ENCODE measurements at places on chromosomes 7 and 10.

GRCh38 chr7:30800785-30801252, 29.6 kb downstream of the MINDY4 start:
- peak; percentile 74 for DNase-seq

DNA sequence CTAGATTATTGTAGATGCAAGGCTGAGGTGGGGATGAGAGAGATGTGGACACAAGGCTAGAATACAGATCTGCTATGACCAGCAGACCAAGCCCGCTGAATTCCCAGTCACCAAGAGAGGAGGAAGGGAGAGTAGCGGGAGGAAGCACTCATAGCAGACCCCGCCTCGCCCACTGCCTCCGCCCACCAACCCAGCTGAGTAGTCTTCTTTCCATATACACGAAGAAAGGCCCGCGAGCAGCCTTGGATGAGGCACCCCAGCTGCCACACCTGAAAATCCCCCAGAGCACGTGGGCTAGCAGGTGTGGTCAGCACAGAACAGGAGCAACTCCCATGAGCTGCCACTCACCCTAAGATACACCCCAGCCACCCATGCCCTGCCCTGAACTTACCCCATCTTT, 7.9 kb upstream of the H2BK1 start:
- no peak for DNase-seq

- DNase-seq, result no peak
These were observed 24.5 kb upstream of the SVIL start for GRCh38 chr10:29658984-29659965.

DNA sequence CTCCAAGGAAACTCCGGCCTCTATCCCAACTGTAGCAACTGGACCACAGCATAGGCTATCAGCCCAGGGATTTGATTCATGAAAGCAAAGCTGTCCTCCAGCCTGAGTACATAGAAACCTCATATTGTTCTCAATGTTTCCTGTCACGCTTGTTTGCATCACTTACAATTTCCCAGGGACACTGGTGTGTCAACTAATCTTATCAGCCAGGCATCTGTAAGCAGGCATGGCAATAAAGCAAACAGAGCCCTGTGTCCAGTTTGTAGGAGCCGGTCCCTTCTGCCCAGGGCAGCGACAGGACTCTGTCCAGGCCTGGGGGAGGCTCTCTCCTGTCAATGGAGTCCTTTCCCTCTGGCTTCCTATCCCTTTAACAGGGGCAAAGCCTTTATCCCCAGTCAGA, 23.0 kb upstream of the CDHR3 start:
- DNase-seq, result no peak

DNA sequence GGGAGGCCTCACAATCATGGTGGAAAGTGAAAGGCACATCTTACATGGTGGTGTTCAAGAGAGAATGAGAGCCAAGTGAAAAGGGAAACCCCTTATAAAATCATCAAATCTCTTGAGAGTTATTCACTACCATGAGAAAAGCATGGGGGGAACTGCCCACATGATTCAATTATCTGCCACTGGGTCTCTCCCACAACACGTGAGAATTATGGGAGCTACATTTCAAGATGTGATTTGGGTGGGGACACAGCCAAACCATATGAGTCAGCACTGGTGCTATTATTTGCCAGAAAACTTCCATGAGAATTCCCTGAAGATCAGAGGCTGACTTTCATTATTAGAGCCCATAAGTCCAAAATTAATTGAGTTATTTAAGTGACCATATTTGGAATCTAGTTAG, 1001.2 kb upstream of the POT1 start:
- DNase-seq, result no peak

- no peak for DNase-seq
These were observed 278.1 kb upstream of the TMEM229A start for GRCh38 chr7:124310934-124311390.

- DNase-seq, result no peak
These were observed 49.3 kb upstream of the KCNIP2 start for GRCh38 chr10:101892782-101893391.

DNA sequence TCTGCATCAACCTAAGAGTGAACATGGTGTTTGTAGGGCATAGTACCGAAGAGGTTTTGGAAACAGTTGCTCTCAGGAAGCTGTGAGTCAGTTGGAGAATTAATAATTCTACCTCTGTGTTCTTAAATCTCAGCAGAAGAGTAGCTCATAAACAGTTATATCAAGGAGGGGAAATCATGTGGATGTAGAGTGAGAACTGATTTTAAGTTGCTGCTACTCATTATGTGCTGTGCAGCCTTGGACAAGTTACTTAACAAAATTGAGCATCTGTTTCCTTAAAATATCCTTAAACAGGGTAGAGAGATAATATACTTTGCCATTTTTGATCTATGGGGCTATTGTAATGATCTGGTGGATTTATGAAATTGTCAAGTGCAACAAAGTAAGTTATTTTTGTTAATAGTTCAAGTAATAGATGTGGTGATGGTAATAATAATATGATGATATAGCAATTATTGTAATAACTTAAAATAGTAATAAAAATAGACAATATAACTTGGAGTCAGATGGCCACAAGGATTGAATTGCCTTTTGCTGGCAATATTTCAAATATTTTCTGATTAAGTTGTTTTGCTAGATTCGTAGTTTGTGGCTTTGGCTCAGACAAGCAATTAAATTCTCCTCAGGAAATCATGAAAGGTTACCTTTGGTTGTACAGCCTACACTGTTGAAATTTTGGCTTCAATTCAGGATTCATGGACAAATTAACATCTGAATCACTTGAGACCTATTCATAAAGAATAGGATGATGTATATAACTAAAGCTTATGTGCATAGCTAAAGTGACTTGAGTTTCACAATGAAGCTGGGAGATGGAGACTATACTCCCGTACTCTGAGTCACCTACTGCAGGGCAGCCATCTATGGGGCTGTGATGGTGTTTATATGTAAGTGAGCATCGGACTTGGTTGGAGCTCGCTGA, 228.5 kb downstream of the CDK14 start:
- DNase-seq, result no peak

DNA sequence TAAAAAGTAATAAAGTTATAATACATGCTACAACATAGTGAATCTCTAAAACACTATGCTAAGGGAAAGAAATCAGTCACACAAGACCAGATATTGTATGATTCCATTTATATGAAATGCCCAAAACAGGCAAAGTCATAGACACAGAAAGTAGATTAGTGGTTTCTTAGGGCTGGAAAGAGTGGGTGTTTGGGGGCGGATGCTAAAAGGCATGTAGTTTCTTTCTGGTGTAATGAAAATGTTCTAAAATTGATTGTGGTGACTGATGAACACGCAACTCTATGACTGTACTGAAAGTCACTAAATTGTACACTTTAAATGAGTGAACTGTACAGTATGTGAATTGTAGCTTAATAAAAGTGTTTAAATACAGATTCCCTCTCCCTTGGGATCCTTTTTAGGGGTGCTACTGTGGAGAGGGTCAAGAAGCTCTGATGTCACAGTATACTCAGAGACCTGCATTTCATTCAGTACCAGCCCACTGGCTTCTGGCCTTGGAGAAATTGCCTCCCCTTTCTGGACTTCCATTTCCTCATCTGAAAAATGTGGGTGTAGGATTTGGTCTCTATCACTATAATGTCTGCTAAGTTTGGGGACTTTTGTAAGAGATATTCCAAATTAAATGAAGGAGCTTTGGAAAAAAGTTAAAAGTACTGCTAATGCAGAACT, 46.4 kb downstream of the AOAH start:
- no peak for DNase-seq

DNA sequence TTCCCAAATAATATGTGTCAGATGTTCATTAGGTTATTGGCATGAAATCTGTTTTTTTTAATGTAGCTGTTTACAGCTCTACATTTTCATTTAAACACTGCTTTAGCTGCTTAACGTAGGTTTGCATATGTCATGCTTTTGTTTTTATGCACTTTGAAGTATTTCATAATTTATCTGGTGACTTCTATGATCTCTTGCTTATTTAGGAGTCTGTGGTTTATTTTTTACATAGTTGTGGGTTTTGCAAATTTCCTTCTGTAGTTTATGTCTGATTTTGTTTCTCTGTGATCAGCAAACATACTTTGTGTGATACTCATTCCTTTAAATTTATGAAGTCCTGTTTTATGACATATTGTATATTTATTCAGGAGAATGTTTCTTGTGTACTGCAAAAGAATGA, 606.5 kb upstream of the PFKP start:
- no peak for DNase-seq

DNA sequence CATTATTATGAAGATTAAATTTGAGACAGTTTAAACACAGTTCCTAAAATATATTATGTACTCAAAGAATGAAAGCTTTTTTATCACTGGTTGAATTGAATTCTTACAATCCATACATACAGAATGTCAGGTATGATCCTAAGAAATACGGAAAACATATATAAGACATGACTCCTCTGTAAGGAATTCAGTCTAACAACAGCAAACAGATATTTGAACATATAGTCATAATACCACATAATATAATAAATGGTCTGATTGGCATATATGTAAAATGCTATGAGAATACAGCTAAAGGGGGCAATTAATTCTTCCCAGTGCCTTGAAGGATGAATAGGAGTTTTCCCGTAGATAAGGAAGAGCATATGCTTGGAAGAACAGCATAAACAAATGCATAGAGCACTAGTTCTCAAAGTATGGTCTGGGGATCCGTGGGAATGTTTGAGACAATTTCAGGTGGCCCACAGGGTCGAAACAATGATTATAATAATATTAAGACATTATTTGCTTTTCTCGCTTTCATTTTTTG, 10.6 kb upstream of the ARID5B start:
- DNase-seq, result no peak

GRCh38 chr10:29850371-29850770, 209.0 kb downstream of the JCAD start:
- DNase-seq, result no peak

- DNase-seq, result no peak
These were observed 91.4 kb upstream of the MACROH2A2 start for GRCh38 chr10:69960988-69961880.

GRCh38 chr10:61448841-61449600, 4.2 kb downstream of the TMEM26 start:
- DNase-seq, result no peak

DNA sequence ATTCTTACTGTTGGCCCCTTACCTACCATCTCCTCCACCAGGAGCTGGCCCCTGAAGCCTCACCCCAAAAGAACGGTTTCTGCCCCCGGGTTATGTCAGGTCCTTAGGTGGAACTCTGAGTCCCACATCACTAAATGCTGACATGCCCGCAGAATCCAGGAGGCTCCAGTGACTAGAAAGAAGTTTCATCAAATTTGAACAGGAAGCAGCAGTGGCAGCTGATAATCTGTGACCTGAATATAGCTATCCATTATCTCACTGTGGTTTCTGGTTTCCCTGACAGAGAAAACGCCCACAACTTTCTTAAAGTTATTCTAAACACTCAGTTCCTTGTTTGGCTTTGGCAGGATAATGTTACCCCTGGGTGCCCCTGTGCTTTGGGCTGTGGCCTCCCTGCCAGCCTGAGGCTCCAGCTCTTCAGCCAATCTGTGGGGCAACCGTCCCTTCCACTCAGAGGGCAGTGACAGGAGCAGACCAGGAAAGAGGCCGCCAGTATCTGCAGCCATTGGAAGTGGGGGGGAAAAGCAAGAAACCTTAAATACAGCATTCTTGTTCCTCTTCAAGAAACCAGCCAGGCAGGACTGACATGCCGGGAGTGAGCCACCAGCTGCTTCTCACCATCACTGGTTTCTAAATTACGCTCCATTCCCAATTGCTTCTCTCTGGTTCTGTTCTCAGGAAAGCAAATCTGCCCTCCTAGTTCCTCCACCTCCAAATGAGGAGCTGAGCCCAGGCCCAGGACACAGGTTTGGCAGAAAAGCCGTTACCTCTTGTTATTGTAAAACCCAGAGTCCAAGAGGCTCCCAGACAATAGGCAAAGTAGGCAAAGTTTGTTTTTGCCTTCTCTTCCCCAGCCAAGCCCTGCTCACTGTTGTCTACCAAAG, 41.2 kb upstream of the VCL start:
- DNase-seq, result no peak

DNA sequence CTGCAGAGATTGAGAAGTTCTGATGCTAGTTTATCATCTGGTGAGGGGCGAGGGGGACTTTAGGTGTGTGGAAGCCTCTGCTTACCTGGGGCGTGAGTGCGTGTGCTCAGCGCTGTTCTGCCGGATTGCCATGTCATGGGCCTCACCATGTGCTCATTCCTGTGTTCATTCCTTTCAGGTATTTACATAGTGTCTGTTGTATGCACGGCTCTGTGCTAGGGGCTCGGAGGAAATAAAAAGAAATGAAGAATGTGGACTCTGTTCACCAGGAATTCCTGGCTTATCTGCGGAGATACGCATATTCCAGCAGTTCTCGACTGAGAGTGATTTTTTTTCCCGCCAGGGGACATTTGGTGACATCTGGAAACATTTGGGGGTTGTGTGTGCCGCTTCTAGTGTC, 152.0 kb downstream of the CAMK1D start:
- no peak for DNase-seq

DNA sequence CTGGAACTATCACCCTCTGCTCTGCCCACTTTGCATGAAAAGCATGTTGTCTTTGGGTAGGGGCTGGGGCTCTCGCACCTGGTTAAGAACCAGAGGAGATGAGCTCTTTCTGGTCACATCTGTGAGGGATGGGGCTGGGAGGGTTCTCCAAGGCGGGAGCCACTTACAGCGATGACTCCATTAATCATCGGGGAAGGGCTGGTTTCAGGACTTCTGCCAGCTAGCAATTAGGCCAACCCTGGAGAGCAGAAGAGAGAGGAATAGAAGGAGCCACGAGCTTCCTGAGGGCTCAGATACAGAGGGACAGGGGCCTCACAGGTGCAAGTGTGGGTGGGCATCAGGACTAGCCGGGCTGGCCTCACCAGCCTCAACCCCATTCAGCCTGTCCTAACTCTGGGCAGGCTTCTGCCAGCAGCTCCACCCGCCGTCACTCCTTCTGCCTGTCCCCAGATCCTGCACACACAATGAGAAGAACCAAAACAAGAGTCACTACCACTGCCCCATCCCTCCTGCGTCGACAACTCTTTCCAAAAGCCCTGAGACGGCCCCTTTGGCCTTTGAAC, 8.4 kb downstream of the AQP1 start:
- no peak for DNase-seq

GRCh38 chr7:101677391-101677790, 48.3 kb upstream of the MYL10 start:
- DNase-seq, result no peak

DNA sequence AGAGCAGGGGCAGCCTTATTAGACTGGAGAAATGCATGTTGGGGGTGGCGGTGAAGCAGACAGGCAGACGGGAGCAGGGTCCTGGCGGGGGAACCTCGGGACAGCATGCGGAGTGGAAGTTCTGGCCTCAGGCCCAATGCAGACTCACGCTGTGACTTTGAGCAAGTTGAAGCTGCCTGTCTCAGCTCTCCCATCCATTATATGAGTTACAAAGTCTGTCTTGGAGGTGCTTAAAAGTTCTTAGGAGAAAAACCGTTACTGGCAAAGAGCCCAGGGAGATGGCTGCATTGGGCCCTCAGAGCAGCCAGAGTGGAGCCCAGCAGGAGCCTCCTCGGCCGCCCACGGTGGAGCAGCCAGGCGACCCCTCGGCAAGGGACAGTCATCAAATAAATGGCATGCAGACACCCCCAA, 509.5 kb downstream of the PLXNA4 start:
- DNase-seq, result no peak

GRCh38 chr10:35486297-35486990, 118.7 kb upstream of the GJD4 start:
- no peak for DNase-seq

Data from putamen (tissue), 1 donor.